ENCODE measurements at places on chromosomes 6 and 20.

- no peak for DNase-seq
Observed at GRCh38 chr6:53322188-53323029, 26.3 kb downstream of the ELOVL5 start.

DNA sequence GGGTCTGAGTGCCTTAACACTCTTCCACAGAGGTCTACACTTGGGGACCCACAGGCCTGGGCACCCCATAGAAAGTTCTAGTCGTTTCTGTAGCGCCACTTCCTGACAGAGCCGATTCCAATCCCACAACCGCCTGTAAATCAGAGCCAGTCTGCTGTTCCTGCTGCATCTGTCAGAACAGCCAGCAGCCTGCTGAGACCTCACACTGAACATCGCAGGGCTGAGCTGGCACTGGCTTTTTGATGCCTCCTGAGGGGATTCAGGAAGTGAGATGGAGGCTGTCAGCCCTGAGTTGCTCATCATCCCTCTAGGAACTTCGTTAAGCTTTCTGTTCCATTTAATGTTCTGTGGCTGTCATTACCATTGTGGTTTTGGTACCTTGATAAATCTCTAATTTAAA is 48.9 kb downstream of the DCBLD1 start:
- peak; percentile 43 for DNase-seq

GRCh38 chr20:37229357-37229756 is 32.3 kb downstream of the GHRH start:
- DNase-seq: no peak

DNA sequence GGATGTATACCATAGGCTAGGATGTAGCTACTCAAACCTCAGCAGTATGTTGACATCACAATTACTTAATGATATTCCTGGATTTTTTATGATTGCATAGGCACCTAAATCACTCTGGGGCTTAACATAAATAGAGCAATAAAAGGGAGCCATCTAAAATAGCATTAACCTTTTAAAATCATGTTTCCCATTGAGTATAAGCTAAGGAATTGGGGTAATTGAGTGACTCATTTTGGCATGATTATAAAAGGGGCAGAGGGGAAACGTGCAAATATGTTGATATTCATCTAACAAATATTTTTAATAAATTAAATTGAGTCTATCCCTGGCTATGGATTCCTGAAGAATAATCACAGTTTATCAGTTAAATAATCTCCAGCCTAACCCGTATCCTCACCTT is 74.0 kb upstream of the ADGRF1 start:
- DNase-seq: peak; percentile 46

GRCh38 chr6:811831-812230 is 118.9 kb upstream of the EXOC2 start:
- no peak for DNase-seq

DNA sequence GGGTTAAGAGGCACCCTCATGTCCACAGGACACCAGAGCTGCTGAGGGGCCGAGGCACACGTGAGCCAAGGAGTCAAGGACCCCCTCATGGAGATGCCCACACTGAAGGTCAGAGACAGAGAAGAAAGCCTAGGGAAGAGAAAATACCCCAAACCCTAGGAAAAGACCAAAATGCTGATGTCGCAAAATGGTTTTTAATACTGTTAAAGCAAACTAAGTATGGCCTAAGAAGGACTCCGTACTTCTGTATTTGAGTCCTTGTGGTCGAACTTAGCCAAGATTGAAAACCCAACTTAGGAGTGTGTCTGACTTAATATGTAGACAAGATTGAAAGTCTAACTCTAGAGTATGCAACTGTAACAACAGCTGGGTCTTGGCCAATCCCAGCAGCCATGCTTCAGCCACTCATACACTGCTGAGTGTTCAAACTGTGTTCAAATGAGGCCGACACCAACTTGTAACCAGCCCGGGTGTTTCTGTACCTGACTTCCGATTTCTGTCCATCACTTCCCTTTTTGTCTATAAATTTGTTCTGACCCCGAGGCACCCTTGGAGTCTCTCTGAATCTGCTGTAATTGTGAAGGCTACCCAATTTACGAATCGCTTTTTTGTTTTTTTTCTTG is 92.6 kb upstream of the AGPAT4 start:
- DNase-seq: no peak
